ENCODE measurements at places on chromosomes 16 and 17.
A peak's percentile ranks its signal among the peaks of the same experiment; 100 is the strongest.

GRCh38 chr16:88197481-88198456 is 185.0 kb upstream of the ZNF469 start:
- no peak for DNase-seq

DNA sequence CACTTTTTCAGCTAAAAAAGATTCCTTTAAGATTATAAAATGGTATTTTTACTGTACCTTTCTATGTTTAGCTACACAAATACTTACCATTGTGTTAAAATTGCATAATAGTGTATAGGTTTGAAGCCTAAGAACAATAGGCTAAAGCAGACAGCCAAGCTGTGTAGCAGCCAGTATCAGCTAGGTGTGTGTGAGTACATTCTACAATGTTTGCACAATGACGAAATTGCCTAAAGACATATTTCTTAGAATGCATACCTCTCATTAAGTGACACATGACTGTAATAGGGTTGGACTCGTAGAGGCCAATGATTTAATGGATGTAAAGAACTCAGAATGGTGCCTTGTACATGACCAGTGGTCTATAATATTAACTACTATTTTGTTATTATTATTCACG is 1.9 kb upstream of the MT1B start:
- no peak for DNase-seq

GRCh38 chr16:50899951-50900350 is 158.1 kb downstream of the CYLD start:
- no peak for DNase-seq

- DNase-seq, result no peak
Observed at GRCh38 chr17:20968913-20969616, 73.7 kb downstream of the USP22 start.

DNA sequence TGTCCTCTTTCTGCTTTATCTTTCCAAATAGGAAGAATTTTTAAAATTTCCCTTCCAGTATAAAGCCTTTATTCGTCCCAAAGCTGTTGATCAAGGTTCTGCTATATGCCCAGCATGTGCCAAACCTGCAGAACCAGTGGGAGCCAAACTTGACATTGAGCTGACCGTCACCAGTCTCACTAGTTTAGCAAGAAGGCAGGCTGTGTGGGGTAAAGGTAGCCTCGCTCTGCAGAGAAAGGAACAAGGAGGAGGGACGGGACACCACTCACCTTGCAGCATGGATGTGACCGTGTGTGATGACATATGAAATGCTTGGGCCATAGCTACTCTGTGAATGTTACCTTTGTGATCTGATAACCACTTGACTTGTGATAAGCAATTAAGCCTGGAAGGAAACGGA is 392.2 kb downstream of the CPPED1 start:
- DNase-seq, result no peak

DNA sequence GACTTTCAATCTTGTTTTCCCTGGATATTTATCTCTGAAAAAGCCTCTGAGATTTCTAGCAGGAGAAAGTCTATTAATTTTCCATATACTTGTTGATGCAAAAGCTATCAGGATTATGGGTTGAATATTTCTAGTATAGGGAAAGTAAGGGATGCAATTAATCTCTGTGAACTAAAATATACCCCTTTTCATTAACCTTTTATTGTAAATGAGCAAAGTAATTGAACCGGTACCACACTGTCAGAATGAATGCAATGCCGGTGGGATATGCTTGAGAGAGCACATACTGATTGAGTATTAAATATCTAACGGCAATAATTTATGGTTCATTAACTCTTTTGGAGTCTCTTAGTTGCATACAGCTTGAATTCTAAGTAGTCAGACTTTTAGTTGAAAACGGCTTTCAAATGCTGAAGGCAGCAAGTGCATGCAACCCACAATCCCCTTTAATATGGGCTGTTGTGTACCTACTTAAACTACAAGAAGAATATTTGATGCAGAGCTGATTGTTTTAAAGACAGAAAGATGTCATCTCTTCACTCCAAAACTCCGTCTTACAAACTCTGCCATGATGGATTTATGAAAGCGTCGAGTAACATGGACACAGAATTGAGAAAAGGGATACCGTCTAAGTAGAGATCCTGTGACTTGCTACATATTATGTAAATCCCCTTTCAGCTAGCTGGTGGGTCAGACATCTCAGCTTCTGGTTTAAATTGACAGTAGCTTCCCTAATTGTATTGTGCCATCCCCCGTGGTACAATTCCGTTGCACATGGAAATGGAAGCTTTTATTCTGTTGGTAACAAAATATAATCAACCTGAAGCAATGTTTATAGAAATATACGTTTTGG is 141.3 kb upstream of the CDH8 start:
- DNase-seq, result no peak

- no peak for DNase-seq
Observed at GRCh38 chr16:81567087-81567486, 122.5 kb downstream of the CMIP start.

- DNase-seq, result no peak
Observed at GRCh38 chr17:60141111-60142018, 8.4 kb upstream of the CA4 start.

GRCh38 chr16:87198328-87198832 is 118.8 kb downstream of the C16orf95 start:
- DNase-seq, result no peak

GRCh38 chr17:61144617-61145564 is 254.8 kb upstream of the TBX2 start:
- no peak for DNase-seq

GRCh38 chr17:3744014-3744413 is 20.3 kb downstream of the HASPIN start:
- no peak for DNase-seq

- no peak for DNase-seq
Observed at GRCh38 chr17:4475001-4475400, 23.7 kb upstream of the SPNS2 start.

GRCh38 chr17:9941305-9941704 is 36.2 kb upstream of the RCVRN start:
- no peak for DNase-seq

DNA sequence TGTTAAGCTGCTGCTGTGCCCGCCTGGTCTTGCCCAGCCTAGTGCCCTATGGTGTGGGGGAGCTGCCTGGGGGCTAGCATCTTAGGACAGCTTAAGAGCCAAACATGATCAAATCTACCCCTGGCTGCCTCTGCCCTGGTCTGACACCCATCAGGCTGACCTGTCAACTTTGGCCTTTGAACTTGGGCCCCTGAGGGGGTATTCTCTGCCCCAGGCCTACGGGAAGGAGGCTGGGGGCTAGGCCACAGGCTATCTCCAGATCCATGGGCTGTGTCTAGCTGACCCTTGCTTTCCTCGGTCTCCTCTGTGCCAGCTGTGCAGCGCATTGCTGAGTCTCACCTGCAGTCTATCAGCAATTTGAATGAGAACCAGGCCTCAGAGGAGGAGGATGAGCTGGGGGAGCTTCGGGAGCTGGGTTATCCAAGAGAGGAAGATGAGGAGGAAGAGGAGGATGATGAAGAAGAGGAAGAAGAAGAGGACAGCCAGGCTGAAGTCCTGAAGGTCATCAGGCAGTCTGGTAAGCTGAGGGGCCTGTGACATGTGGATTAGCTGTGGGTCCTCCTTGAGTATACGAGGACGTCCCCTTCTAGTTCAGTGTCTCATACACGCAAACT is 3.3 kb upstream of the STARD3 start:
- DNase-seq, result no peak

- DNase-seq, result peak; percentile 83
Observed at GRCh38 chr16:49855280-49855821, 561 bp downstream of the ZNF423 start.

- no peak for DNase-seq
Observed at GRCh38 chr16:30588651-30589050, 3.2 kb upstream of the ZNF785 start.

DNA sequence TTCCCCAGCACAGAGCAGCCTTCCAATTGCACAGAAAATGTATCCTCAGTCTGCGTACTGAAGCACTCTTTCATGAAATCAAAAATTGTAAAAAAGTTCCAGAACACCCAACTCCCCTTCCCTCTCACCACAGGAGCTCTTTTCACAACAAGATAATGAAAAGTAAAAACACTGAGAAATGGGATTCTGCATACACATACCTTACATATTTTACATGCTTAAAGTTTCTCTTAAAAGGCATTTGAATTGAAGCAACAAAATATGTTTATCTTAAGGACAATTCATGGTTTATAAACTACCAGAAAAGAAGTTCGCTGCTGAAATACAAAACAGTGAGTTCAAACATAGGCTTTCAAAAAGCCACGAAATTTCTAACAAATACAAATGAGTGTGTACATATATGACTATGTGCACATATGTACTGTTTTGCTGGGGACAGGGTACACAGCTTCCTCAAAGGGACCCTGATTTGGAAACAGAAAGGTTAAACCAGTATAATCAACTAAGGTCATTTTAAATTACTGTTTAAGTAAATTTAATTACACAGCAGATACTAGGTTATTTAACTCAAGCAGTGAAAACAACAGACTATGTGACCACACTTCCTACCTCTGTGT is 33.8 kb downstream of the COG1 start:
- no peak for DNase-seq

DNA sequence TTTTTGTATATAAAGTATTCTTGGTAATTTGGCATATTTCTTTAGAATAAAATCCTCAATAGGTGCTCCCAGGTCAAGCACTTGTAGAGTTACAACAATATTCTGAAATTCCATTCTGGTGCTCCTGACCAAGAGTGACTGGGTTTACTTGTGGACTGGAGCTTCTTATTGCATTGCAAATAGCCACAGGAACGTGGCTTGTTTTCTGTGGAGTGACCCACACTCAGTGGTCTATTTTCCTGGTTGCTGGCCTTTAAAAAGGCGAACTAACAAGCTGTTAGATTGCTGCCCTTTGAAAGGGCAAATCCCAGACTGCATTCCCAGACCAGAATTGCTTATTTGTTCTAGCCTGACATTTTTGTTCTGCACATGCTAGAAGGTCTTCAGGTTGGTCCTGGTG is 658.8 kb upstream of the GOT2 start:
- DNase-seq, result no peak

DNA sequence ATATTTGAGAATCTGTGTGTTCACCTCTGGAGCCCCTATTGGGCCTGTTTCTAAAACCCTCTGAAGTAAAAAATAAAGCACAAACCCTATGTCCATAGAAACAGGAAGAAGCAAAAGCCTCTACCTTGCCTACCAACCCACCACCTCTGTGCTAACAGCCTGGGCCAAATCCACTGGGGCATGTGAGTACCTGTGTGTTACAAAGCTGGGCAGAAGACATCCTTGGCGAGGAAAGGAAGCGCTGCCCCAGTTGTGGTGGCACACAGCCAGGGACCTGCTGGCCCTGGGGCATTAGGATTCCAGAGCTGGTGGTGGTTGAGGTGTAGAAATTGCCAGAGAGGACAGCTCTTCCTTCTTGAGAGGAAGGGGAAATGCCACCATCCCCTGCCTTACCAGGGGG is 30.0 kb downstream of the MYO18A start:
- DNase-seq, result no peak

GRCh38 chr16:74450236-74450635 is 29.0 kb upstream of the CLEC18B start:
- DNase-seq, result no peak

DNA sequence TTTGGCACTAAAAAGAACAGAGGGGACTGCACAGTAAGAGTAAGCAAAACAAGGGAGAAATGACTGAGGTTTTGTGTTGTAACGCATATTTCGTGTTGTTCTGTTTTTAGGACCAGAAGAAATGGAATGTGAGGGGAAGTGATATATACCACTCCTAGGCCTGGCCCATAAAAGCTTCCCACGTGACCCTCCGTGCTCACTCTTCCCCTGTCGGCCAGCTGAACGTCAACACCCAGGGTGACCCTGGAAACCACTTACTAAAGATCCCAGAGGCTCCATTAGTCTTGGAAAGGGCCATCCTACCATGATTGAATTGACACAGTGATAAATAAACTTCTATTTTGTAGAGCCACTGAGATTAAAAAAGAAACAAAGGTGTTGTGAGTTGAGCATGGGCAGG is 79.8 kb downstream of the HELZ start:
- DNase-seq, result no peak

DNA sequence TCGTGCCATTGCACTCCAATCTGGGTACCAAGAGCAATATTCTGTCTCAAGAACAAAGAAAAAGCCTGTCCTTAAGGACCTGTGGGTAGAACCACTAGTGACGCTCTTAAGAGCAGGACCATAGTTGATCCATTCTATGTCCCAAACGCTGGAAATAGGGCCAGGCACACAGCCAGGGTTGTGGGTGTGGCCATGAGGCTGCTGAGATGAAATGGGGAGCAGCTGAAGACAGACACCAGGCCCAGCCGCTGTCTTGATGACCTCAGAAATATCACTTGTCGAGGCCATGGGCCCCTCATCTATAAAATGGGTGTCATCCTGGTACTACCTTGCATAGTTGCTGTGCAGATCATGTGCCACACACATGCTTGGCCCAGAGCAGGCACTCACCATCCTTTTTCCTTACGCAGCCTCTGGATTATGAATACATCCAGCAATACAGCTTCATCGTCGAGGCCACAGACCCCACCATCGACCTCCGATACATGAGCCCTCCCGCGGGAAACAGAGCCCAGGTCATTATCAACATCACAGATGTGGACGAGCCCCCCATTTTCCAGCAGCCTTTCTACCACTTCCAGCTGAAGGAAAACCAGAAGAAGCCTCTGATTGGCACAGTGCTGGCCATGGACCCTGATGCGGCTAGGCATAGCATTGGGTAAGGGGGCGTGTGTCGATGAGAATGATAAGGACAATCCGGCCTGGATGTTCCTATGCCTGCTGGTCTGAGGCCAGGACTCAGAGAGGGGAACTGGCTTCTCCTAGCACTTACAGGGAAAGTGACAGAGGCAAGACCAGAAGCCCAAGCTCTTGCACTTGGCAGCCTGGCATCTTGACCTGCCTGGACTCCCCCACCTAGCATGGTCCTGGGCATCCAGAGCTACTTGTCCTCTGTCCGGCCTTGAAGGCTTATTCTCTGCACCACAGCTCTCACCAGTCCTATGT is 25.5 kb downstream of the CDH5 start:
- DNase-seq, result no peak

DNA sequence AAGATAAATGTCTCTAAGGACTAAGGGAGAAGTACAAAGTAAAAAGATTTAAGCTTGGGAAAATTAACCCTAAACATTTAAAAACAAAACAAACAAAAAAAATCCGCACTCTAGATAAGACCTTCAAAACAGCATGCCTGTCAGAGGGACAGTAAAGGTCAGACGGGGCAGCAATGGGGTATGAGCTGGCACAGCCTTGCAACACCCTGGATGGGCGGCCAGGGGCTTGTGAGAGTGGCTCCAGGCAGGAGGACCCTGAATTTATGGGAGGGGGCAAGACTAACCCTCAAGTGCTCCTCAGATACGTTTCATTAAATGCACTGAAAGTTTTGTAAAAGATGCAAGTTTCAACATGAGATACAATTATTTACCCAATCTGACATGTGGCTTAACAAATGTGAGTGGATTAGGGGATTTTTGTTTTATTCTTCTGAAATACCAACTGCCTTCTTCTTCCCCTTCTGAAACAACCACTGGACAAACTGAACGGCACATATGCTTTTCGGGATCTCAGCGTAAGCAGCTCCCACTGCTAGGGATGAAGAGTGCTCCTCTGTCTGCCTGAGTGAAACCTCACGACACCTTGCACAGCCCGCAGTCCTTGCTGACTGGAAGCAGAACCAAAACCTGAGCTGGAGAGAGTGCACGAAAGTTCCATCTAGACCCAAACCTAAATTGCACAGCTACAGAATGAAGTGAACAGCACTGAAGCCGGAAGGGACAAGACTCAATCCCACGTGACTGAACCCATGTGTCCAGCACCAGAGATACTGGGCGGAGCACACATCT is 128.4 kb downstream of the ANKRD11 start:
- DNase-seq, result peak; percentile 80

- no peak for DNase-seq
Observed at GRCh38 chr17:8709006-8709405, 35.6 kb downstream of the CCDC42 start.

- DNase-seq, result no peak
Observed at GRCh38 chr17:28725166-28725659, 820 bp downstream of the TLCD1 start.

- peak; percentile 96 for DNase-seq
Observed at GRCh38 chr17:61412143-61412859, 12.7 kb downstream of the TBX2 start.
